ENCODE measurements at places on chromosomes 13 and 19. TPM values are rescaled to one million over a fixed set of nuclear protein-coding genes. Genes with fewer than 3 reads are reported as not detected.

DNA sequence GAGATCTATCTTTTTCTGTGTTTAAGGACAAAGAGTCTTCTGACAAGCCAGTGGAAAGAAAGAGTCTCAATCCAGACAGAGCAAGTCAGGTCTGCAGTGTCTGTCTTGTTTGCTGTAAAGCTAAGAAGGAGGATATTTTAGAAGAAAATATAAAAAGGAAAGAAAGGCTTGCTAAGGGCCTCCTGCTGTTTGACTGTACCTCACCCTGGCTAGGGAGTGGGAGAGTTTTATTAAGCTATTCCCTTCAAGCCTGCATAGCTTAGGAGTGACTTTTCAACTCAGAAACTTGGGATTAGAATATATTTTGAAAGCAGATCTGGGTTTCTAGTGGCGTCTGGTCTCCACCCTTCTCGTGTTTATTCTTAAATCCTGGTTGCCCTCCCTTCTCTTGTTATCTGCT lies 460.0 kb downstream of the COG6 start:
- no peak for DNase-seq

- no peak for DNase-seq
Observed at GRCh38 chr13:80361883-80362327, 21.0 kb upstream of the SPRY2 start.

DNA sequence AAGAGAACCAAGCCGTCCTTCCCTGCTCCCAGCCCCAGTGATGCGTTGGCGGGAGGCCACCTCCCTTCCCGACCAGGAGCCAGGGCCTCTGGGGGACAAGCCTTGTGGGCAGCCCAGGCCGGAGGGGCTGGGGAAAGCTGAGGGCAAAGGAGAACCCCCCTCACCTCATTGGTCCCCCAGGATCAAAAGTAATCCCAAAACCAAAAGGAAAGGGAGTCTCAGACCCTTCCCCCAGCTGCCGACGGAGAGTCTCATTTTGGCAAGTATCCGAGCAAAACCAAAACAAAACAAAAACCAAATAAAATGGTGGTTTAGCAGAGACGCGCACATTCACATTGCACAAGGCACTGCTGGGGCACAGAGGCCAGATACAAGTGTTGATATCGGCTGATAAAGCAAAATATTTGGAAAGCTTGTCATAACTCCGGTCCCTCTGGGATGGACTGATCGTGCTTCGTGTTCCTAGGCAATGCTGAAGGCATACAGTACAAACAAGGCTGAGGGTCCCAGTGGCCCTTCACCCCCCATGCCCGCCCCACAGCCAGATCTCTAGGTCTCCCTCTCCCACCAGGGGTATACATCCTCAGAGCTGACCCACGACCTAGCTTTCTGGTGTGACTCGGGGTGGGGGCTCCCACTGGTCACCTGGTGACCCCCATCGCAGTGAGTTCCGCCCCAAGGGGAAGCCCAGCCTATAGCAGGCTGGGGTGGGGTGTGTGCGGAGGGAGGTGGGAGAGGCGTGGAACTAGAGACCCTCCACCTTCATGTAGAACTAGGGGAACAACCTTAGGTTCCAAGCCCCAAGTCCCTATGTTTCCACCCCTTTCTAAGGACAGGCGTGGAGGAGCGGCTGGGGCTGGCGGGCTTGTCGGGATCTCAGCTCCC lies 2.1 kb downstream of the CEBPA start:
- no peak for DNase-seq

Gene KLK11
- total RNA-seq: not detected

Gene APOC1
- total RNA-seq: 213 TPM

Gene ZNF823
- 16.5 TPM for total RNA-seq

Data from tibial nerve (tissue), 4 donors.